ENCODE measurements at places on chromosomes 5 and 9.

GRCh38 chr5:133967698-133968203 lies 674 bp downstream of the C5orf15 start:
- DNase-seq = no peak

- no peak for DNase-seq
Measured at GRCh38 chr9:110521206-110521605, 58.3 kb downstream of the SVEP1 start.

DNA sequence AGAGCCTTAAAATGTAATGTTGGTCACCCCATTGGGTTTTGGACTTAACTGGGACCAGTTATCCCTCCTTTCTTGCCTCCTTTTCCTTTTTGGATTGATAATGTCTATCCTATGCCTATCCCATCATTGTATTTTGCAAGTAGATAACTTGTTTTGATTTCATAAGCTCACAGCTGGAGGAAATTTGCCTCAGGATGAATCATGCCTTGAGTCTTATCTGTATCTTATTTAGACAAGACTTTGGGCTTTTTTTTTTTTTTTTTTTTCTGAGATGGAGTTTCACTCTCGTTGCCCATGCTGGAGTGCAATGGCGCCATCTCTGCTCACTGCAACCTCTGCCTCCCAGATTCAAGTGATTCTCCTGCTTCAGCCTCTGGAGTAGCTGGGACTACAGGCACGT lies 443.3 kb downstream of the DNAH5 start:
- DNase-seq = no peak

DNA sequence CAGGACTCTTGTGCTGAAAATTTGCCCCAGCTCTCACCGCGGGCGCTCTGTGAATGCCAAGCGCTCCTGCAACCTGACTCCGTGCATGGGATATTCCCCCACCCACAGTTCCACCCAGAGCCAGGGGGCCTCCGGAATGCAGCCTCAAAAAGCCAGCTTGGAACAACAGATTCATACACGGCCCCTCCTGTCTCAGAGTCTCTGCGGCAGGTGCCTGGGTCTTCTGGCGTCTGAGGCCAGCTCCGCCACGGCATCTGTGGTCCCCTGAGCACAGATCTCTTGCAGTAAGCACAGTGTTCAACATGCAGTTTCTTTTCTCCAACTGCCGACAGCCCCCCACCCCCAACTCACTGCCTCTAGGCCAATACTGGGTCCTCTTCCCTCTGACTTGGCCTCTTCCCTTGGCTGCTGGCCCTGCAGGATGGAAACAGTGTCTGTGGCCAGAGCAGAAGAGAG lies 355.7 kb upstream of the IRX2 start:
- no peak for DNase-seq

DNA sequence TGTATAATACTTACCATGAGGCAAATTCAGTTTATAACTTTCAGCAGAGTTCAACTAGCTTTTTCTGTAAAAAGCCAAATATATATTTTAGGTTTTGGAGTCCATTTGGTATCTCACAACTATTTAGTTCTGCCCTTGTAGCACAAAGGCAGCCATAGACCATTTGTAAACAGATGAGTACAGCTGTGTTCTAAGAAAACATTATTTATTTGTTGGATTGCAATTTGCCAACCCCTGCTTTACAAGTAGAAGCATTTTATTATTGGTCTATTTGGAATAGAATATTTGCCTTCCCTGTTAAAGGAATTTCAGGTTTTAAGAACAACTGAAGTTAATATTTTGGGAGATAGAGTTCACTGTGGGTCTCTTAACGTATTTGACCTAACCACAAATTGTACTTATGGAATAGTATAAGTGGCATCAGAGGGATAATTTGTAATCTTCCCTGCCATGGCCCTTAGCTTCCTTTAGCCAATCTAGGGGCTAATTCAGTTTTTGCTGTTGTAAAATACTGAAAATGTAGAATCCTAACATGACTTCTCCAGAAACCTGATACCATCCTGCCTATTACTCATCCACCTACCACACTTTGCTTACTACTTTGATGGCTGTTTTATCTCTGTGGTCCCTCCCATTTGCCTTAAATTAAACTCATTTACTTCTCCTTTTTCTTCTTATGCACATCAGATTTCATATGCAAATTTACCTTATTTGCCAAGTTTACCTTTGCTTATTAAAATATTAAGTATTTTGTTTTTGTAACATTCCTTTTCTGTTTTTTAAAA lies 109.2 kb downstream of the DMXL1 start:
- no peak for DNase-seq

- DNase-seq = no peak
Measured at GRCh38 chr9:136683755-136684154, 3.5 kb downstream of the AGPAT2 start.

DNA sequence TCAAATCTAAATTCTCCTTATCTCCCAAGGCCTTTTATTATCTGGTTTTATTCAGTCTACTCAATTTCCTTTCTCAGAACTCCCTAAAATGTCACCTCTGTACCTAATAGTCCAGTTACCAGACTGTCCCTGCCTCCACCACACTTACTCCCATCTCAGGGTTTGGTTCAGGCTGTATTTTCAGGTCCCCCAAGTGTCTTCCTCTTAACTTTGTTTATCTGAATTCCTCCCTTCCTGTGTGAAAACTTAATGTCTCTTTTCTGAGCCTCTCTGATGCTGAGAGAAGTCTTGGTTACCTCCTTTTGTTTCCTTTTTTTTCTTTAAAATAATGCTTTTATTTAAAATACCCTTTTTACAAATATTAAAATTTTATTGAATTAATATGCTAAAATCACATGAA lies 133.4 kb downstream of the PAM start:
- DNase-seq = no peak

Measured in NCI-H1092 treated with DMSO at 0.1 percent for 48 hours (cell line).